ENCODE measurements at places on chromosomes 5 and 9.

DNA sequence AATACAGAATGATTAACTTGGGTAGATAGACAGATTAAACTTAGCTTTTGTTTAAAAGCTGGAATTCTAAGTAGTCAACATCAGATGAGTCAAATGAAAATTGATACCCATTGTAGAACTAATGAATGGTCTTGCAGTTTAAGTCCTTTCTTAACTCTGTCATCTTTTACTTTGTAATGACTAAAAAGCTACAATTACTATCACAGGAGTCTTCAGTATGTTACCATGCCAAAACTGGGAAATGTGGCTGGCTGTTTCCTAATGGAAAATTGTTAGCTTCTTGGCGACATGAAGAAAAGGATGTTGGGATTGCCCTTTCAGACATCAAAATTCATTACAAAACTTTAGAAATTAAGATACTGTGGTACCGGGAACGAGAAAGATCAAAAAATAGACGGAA, 20.2 kb upstream of the ANXA1 start:
- no peak for DNase-seq

DNA sequence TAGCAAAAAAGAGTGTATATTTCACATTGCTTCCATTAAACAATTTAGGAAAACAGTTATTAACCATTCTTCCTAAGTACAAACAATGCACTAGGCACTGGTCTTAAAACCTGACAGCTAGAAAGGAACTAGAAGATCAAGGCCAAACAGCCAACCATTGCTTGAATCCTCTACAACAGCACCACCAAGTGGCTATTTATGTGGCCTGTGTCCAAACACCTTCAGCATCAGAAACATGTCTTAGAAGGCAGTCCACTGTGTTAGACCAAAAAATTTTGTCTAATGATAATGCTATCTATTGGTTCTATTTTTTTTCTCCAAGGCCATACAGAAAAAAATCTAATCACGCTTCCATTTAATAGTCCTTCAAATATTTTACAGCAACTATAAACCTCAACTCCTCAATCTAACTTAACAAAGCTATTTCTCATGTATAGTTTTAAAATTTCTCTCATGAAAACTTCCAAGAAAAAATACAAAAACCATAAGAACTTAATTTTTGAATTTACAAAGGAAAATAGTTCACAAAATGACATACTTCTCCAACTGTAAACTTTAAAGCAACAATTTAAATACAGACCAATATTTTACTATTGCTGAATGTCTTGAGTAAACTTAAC, 36.1 kb downstream of the CAAP1 start:
- peak; percentile 7 for DNase-seq

GRCh38 chr5:1709171-1709803, 90.3 kb downstream of the MRPL36 start:
- DNase-seq: no peak

DNA sequence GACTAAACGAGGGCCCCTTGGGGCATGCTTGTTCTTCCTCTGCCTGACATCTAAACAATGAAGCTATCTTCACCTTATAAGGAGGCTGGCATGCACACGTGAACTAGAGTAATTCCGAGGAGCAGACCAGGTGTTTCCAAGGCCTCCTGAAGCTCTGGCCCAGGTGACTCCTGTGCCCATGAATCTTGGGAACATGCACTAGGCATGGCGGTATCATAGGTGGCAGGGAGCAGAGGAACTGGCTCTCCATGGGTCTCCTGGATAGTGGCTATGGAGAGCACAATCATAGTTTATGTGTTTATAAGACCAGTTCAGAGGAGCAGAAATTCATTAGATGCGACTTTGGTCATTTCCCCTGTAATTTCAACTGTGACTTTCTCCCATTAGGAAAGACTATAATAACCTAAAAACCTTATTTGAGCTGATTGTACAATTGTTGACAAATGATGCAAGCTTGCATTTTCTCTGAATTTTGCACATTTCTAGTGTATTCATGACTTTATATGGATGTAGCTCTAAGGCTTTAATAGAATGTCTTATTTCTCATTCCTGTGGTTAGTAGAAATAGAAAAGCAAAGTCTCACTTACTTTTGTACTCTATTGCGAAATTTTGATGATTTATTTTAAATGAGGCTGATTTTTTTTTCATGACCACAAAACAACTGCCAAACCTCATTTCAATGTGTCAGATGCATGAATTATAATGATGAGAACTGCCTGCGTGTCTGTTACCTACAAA, 135.3 kb upstream of the RPS23 start:
- peak; percentile 85 for DNase-seq

GRCh38 chr9:34154057-34154456, 24.8 kb upstream of the UBAP1 start:
- DNase-seq: no peak

GRCh38 chr5:53368516-53368915, 111.9 kb upstream of the FST start:
- no peak for DNase-seq

- DNase-seq: no peak
Measured at GRCh38 chr5:13553896-13554295, 390.6 kb downstream of the DNAH5 start.

Measured in skeletal muscle cell (primary cell).